ENCODE measurements at places on chromosomes 11 and 22. TPM values are rescaled to one million over a fixed set of nuclear protein-coding genes. Genes with fewer than 3 reads are reported as not detected.

GRCh38 chr11:94525546-94526324, 13.5 kb downstream of the C11orf97 start:
- peak; percentile 78 for DNase-seq

DNA sequence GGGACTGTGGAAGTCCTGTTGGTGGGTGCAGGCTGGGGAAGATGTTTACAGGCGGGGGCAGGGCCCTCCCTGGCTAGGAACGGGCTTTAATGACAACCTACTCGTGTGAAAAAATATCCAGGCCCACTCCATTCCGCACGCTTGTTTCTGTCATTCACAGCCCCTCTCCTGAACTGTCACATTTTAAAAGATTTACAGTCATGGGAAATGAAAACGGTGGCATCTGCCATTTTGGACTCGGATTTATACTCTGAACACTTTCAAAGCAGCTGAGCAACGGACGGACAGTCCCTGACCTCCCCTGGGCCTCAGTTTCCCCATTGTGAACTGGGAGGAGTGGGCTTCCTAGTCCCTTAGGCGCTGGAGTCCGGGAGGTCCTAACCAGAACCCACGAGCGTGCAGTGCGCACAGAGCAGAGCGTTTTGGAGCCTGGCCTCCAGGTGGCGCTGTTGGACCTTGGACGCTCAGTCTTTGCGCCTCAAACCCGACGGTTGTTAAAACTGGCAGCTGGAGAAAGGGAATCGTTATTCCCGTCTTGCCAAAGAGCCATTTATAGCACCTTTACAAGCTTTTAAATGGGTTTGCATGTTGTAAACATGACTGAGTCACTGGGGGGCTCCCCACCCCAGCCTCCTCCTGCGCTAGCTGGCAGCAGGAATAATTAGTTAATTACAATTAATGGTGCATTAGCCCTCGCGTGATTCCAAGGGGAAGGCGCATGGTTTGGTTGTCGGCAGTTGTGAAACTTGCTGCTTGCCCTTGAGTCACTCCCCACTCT, 75.3 kb downstream of the FBLN1 start:
- DNase-seq: peak; percentile 74

CARD16 gene
- total RNA-seq: not detected

MED17 gene
- 28.9 TPM for total RNA-seq

SULT4A1 gene
- total RNA-seq: 0.06 TPM

DNA sequence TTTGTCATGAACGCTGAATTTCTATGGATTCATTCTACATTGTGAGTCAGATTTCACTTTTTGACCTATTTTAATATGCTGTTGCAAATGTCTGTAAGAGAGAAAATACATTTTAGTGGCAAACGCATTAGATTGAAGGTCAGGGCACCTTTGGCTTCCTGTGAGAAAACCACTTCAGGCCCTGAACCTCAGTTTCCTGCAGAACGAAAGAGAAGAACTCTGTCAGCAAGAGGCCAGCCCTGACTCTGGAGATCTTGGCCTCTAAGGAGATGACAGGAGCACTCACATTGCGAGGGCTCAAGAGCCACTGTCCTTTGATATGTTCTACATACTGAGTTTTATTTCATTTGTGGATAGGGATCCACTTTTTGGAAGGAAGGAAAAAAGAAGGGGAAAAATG, 83.6 kb downstream of the KCNJ1 start:
- no peak for DNase-seq

GRCh38 chr11:75430714-75431532, 2.1 kb downstream of the KLHL35 start:
- DNase-seq: no peak

CST6 gene
- not detected for total RNA-seq

- DNase-seq: no peak
These were observed 61.6 kb upstream of the TOP3B start for GRCh38 chr22:22044153-22044552.

APOA5 gene
- total RNA-seq: not detected

GRCh38 chr22:37302674-37303555, 20.6 kb downstream of the CYTH4 start:
- DNase-seq: no peak

PATE2 gene
- not detected for total RNA-seq

- no peak for DNase-seq
These were observed 42.5 kb downstream of the MCM5 start for GRCh38 chr22:35442471-35442870.

GRCh38 chr11:18791207-18791968, at the start of gene PTPN5:
Gene PTPN5, minus strand, starts transcription at chr11:18791798. Its CDS starts 19,840 bp downstream, at chr11:18771958.
- DNase-seq: no peak

DNA sequence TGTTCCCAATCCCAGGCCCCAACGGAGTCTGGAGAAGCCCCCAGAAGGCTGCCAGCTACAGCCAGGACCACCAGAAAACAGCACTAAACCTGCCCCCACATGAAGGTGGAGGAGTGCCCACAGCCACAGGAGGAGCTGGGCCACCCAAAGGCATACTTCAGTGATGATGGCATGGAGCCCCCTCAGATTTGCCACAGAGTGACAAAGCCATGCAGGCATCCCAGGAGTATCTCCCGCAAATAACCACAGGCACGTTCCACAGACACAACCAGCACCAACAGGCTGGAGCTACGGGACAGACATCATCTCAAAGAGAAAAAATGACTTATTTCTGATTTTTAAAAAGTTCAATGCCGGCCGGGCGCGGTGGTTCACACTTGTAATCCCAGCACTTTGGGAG, 10.6 kb downstream of the CARS1 start:
- DNase-seq: no peak

CAPN5 gene
- total RNA-seq: 36.7 TPM

DNA sequence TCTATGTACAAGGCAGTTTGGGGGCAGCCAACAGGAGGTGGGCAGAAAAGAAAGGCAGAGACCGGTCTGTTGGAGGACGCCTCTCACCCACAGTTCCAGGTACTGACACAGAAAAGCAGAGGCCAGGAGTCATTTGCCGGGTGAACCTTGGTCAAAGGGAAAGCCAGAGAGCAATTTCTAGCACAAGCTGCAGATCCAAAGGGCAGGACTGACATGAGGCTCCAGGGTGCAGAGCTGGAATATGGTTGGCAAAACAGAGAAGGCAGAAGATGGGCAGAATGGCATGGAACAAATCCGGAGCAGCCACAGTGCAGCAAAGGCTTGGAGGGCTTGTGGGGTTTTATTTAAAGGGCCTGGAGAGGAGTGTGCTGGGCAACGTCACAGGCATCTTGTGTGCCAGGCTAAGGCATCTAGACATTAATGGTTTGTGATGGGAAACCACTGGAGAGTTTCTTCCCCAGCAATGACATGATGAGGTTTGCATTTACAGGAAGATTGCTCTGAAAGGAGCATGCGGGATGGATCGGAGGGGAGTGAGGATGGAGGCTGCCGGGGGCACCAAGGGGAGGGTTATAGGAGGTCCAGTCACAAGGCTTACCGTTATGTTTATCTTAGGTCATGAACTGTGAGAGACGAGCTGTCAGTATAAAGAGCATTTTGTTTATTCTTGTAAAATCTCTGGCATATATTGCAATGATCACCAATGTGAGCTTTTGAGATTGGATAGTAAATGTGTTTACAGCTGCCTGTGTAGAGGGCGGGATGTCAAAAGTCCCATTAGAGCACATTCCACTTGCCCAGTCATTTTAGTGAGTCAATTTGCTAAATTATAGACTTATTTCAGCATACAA, 5.7 kb upstream of the MMP20 start:
- DNase-seq: peak; percentile 20

DNA sequence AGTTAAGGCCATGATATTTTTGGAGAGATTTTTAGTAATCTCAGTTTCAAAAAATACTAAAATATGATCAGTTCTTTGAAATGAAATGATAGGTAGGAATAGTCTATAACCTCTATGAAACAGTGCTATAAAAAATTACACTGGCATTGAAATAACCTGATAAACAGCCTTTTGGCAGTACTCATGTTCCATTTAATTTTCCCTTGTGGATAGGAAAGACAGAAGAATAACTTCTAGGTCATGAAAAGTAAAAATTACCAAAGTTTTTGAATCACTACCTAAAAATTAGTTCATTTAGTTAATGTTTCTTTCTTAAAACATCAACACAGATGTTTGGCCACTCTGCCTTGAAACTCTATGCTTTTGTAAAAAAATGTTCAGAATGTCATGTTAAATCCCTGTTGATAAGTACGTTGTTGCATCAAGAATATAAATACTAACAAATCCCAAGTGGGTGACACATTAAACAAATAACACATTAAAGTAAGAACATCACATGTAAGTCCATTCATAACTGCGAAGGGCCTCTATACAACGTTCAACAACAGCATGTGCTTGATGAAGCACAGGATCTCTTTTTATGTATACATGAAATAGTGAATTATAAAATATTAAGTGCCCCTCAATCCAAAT, 290.2 kb downstream of the SWAP70 start:
- DNase-seq: peak; percentile 81

GRCh38 chr22:38187413-38188212, 6.0 kb upstream of the PLA2G6 start:
- DNase-seq: peak; percentile 72

GRCh38 chr22:31586137-31586920, 75.7 kb downstream of the PISD start:
- peak; percentile 61 for DNase-seq

DNA sequence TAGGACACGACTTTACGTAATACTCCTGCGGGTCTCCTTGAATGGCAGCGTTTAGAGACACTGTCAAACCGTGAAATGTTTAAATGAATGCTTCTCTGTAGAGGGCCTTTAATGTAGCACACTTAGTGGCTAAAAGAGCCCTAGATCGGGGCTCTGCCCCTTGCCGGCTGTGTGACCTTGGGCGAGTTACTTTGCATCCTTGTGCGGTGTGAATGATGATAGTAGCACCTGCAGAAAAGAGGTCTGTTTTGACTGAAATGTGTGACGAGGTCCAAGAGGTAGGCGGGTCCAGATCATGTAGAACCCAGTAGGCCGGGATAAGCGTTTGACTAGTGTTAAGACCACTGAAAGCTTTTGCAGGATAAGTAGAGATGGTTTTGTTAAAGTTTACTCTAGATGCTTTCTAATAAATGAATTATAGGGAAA, 866 bp downstream of the MED17 start:
- DNase-seq: no peak

DNA sequence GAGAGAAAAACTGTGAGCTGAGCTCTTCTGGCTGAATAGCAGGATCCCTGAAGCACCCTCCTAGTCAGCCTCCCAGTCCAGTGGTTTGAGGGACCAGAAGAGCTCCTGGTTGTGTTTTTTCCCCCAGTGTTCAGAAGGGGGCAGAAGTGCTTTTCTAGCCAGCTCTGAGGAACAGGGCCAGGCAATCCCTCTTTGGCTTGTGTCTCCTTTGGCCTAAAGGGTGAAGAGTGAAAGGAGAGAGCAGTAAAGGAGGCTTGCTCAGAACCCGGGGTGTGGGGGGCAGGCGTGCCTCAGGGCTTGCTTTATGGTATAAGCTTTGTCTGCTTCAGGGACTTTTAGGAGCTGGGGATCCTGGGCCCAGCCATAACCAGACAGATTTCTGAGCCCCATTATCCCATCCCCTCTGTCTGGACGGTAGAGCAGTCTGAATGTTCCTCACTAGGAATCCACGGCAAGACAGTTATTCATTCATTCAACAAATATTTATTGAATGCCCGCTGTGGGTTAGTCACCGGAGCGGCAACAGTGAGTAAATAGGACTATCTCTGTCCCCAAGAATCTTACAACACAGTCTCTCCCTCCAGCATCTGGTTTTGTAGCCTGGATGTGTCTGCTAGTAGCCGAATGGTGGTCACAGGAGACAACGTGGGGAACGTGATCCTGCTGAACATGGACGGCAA, 14.5 kb downstream of the ACP2 start:
- DNase-seq: peak; percentile 79

- DNase-seq: no peak
These were observed 36.2 kb upstream of the CD5 start for GRCh38 chr11:61065955-61066638.

- no peak for DNase-seq
These were observed 18.9 kb downstream of the SHISAL1 start for GRCh38 chr22:44293876-44294275.

CALCB gene
- not detected for total RNA-seq

TRIM34 gene
- 5.8 TPM for total RNA-seq

- DNase-seq: peak; percentile 70
These were observed 186.6 kb downstream of the ADAMTS15 start for GRCh38 chr11:130634961-130635473.

DNAJB7 gene
- not detected for total RNA-seq

SYT8 gene
- 0.13 TPM for total RNA-seq

ADSL gene
- total RNA-seq: 180 TPM

GRCh38 chr11:67999704-68000103, 4.2 kb downstream of the UNC93B1 start:
- DNase-seq: no peak

DNA sequence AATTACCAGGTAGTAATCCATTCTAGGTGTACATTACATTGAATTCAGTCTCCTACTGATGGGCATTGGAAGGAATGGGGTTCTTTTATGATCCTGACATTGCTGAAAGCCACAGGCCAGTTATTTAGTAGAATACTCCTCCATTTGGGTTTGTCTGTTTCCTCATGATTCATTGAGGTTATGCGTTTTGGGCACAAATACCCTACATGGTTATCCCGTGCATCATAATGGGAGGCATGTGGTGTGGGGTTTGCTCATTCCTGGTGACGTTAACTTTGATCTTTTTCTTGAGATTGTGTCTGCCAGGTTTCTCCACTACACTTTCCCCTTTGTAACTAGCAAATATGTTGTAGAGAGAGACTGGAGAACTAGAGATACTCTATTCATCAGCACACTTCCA, 5.5 kb downstream of the FOLR3 start:
- DNase-seq: peak; percentile 92

DNA sequence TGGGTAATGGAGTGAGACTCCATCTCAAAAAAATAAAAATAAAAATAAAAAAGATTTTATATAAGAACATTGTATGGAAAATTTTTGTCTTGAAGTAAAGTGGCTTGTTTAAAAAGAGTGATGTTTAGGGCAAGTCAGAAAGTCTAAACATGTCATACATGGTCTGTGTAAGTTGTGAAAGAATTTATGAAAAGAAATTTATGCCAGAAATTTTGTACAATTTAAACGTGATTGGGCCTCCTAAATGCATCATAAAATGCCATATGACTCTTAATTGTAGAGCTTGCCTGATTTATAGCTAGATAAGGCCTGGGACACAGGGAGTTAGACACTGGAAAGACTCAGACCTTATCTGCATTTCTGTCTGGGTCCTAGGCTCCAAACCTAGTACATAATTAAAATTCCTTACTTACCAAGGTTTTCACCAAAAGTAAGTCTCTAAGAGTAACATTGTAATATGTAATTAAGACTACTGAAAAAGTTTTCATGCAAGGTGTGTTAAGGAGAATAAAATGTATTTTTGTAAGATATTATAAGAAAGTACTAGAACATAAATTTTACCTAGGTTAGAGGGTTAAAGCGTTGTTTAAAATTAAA, 110.5 kb downstream of the AASDHPPT start:
- DNase-seq: no peak

MAPK8IP2 gene
- 0.17 TPM for total RNA-seq

GRCh38 chr11:133947321-133947756, 9.4 kb downstream of the IGSF9B start:
- DNase-seq: peak; percentile 37

SORL1 gene
- total RNA-seq: 0.26 TPM

GRCh38 chr11:78857688-78858087, 283.0 kb upstream of the NARS2 start:
- no peak for DNase-seq

OSBP2 gene
- 18.7 TPM for total RNA-seq

ARHGAP42 gene
- total RNA-seq: 7.4 TPM

PANX2 gene
- total RNA-seq: not detected

PHLDA2 gene
- total RNA-seq: 12.5 TPM

GRCh38 chr11:61688365-61689163, 8.4 kb downstream of the DAGLA start:
- DNase-seq: peak; percentile 53
